ENCODE measurements at places on chromosomes 12 and 14.

- DNase-seq = no peak
Observed at GRCh38 chr14:95445676-95446075, 70.8 kb downstream of the SYNE3 start.

GRCh38 chr12:80242321-80242720, 143.0 kb downstream of the OTOGL start:
- DNase-seq = no peak

DNA sequence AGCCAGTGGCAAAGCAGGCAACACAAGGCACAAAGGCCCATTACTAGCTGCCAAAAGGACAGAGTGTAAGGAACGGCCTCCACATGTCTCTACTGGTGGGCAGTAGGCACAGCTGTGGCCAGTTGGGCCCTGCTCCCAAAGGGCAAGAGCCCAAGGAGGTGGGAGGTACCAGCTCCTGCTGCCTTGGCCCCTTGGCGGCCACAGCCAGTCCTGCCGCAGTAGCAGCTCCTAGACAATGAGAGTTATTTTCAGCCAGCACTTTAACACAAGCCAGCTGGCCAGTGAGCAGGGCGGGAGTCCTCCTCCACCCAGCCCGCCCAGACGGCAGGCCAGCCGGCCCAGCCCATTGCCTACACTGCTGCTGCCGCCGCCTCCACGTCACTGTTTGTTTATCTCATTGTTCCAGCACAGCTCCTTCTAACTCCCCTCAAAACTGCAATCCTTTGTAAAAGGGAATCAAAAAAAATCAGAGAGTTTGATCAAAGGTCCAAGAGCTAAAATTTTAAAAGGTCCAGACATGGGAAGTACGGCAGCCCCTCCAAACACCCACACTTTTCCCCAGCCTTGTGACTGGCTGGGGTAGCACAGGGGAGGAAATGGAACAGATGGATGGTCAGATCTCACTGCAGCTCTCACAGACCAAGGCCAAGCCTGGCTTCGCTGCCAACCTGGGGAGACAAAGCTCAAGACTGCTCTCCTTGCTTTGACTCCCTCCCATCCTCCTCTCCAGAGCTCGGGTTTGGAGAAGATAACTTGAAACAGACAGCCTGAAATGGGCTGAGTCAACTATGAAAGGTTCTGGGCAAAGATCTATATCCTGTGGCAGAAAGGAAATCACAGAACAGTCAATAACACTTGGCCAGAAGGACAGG, 33.5 kb downstream of the FMNL3 start:
- peak; percentile 44 for DNase-seq

GRCh38 chr12:81530352-81530751, 228.8 kb downstream of the PPFIA2 start:
- no peak for DNase-seq

GRCh38 chr14:103880348-103881267, 33.2 kb upstream of the PPP1R13B start:
- DNase-seq = no peak

- DNase-seq = no peak
Observed at GRCh38 chr12:19938031-19938430, 430.3 kb upstream of the PDE3A start.

DNA sequence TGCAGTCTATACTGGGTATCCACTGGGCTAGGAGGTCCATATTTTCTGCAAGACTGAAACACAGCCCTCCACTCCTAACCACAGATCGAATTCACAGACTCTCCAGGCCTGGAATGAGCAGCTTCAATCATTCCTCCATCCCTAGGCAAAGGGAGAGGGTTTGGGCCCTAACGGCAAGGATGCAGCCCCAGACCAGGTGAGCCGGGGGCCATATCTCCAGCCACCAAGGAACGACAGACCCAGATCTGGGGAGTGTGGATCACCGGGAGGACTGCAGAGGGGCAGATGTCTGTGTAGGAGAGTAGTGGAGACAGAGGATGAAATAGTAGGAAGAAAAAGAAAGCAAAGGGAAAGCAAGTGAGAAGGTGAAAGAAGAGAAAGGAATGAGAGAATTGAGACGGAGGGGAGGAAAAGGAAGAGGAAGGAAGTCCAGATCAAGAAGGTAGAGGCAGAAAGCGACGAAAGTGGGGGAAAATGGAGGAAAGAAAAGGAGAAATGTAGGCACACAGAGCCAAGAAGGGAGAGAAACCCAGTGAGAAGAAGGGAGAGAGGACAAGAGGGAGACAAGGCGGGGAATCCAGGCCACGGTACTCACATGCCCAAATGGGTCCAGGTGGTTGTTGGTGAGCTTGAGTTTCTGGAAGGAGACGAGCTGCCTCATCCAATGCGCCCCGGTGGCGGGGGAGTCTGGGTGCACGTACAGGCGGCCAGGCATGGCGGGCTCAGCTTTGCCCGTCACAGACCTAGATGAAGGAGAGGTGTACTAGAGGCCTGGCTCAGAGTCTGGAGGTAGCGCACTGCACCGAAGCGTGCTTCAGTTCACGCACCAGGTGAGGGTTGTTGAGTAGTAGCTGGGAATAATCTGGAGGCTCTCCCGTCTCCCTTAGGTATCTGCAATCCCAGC, 7.7 kb downstream of the TBX5 start:
- no peak for DNase-seq

DNA sequence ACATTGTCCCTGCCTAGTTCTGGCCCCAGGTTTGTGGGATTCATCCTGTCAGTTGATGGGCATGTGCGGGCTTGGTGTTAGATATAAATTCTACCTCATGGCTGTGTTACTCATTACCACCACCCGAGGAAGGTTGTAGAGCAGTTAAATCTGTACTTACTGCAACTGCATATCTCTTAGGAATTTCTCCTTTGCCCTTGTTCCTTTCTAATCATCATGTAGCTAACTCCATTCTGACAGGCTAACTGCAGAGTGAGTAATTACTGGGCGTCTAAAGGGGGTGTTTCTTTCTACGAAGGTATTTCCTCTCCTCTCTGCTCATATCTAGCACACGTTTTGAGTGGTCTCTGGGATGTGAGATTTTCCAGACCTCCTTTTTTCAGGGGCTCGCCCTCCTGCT, 1076.7 kb downstream of the TMTC2 start:
- no peak for DNase-seq

DNA sequence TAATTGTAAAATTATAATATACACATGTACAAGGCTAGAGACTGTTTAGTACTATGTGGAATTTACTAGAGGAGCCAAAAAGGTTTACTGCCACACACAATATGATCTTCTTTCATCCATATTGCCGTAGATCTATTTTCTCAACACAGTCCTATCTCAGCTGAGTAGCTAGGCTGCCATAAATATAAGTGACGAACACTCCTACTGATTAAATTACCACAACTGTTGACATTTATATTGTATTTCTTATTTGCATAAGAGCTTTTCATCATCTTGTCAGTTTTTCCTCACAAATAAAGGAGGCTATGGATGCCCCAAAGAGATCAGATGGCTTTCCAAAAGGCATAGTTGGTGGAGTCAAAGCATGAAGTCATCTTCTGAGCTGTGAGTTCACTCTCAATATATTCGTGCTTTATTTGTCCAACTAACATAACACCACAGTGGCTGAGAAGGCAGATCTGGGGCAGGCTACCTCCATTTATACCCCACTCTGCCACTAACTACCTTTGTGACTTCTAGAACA, 78.6 kb downstream of the CCDC59 start:
- DNase-seq = no peak

DNA sequence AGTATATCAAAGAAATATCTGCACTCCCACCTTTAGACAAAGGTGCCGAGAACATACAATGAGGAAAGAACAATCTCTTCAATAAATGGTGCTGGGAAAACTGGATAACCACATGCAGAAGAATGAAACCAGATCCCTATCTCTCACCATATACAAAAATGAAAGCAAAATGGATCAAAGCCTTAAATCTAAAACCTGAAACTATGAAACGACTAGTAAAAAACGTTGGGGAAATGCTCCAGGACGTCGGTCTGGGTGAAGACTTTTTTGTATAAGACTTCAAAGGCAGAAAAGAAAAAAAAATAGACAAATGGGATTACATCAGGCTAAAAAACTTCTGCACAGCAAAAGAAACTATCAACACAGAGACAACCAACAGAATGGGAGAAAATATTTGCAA, 83.8 kb downstream of the PPM1A start:
- no peak for DNase-seq

DNA sequence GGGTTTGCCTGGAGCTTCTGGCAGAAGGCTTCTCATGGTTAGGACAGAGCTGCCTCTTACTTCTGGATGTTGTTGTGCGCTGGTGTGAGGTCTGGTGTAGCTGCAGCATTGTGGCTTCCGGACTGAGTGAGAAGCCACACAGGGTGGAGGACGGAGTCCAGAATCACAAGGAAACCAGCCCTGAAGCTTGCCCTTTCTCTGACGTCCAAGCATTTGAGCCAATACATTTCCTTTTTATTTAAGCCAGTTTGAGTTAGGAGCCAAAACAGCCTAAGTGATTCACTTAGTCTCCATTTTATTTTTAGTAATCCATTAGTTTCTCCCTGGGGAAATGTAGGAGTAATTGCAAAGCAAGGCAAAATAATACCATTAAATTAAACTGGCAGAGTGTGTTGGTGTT, 402.4 kb upstream of the RGS6 start:
- no peak for DNase-seq

DNA sequence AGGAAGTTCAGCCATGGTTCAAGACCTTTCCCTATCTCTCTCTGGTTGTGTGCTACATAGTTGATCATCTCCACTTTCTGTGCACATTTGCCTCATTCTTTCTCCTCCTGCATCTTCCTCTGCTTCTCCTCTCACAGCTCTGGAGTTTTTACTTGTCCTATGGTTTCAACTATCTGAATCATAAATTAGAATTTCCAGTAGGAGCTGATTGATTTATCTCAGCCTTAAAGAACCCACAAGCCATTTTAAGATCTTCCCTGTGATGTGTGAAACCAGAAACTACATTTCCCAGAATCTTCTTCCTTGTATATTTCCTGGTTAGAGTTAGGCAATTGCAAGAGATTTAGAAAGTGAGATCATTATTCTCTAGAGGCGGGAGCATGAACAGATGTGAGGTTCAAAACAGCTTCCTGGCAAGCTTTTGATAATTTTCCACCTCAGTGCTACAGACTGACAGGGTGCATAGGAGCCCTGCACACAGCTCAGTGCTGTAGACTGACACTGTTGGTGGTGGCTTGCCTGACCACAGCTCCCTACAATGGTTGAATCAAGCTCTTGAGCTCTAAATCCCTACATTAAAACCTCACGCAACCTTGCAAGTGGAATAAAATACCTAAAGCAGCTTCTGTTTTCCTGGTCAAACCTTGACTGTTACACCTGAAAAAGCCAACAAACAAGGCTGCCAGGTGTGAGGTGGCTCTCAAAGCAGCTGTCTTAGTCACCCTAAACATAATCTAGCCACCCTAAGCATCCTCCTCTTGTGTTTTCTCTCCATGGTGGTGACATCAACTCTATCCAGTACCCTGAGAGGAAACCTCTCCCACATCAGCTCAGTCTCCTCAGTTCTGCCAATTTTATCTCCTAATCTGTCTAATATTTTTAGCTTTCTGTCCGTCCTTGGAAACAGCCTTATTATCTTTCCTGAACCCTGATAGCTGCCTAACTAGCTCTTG, 21.5 kb upstream of the IFNG start:
- DNase-seq = no peak

DNA sequence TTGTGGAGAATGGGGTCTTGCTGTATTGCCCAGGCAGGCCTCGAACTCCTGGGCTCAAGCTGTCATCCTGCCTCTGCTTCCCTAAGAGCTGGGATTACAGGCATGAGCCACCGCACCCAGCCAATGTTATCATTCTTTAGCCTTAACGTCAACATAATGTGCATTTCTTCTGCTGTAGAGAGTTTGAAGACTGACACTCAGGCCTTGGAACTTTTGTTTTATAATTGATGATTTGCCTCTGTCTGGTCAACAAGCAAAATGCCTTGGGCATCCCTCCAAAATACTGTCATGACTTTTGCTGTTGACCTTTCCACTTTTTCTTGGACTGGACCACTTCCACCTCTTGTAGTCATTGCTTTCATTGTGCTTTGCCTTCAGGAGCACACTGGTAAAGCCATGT, 29.0 kb downstream of the FAM234B start:
- no peak for DNase-seq

DNA sequence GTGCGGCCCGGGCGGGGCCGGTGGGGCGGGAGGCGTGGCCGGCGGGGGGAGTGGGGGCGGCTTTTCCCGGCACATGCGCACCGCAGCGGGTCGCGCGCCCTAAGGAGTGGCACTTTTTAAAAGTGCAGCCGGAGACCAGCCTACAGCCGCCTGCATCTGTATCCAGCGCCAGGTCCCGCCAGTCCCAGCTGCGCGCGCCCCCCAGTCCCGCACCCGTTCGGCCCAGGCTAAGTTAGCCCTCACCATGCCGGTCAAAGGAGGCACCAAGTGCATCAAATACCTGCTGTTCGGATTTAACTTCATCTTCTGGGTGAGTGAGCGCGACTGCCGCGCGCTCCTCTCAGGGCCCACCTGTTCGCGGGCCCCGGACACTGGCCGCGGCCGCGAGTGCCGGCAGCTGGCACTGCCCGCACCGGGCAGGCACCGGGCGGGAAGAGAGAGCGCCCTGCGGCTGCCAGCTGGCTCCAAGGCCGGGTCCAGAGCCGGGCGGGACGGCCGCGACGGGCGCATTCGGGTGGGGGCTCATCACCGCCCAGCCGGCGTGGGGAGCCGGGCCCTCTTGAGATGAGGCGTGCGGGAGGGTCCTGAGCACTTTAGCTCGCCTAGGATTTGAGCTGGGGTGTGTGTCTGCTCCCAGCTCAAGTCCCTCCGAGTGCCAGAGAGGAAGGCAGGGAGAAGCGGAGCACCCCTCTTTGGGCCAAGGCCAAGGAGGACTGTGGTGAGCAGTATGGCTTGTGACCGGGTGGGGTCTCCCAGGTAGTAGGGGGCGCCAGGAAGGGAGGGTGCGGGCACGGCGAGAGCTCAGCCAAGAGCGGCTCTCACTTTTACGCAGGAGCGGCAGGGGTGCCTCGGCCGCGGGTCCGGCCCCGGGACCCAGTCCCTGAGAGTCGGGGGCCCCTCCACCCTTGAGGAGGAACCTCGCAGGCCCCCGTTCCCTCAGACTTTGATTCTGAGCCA, at the start of gene CD9:
Gene CD9 (plus strand): TSS at position 145 of the 957 bp plus-strand sequence. CDS start 100 bp downstream, at position 245.
- DNase-seq = peak; percentile 19

DNA sequence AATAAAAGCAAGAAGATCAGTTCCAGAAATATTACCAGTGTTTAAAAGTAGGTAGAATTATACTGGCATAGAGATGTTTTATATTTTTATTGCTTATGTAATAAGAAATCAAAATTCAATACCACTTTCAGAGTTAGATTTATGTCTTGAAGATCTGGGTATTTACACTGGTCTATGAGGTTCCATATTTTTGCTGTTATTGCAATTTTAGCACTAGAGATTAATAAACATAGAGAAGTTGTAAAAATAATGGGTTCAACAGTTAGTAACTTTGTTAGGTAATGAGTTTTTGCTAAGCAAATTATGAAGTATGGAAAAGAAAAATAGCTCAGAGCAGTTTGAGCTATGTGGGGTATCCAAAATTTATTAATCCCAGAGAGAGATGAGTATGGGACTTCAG, 188.1 kb downstream of the SYT10 start:
- DNase-seq = no peak

DNA sequence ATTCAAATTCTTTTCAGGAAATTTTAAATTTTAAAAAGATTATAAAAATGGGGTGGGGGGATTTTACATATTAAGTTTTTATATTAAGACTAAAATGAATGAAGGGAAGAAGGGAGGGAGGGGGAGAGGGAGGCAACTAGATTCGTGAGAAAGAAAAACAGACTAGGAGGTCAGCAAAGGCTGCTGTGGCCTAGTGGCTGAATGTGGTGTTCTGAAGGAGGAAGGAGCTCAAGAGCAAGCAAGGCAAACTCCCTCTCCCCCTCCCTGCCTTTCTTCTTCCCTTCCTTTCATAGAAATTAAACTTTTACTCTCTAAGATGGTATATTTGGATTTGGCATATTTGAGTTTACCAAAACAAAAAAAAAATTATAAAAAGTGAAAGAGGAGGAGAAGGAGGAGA, 18.1 kb downstream of the DYRK2 start:
- no peak for DNase-seq

GRCh38 chr12:27902651-27903050, 69.9 kb downstream of the PTHLH start:
- DNase-seq = no peak

Data from LNCaP clone FGC (cell line).